ENCODE measurements at places on chromosomes 1 and 21. TPM values are rescaled to one million over a fixed set of nuclear protein-coding genes. Genes with fewer than 3 reads are reported as not detected.

TTC3 gene
- total RNA-seq: 270 TPM

GBP4 gene
- total RNA-seq: 14.2 TPM

DOP1B gene
- 11.7 TPM for total RNA-seq

PTPN7 gene
- not detected for total RNA-seq

OR2L8 gene
- not detected for total RNA-seq

TMPRSS3 gene
- not detected for total RNA-seq

AKR1A1 gene
- total RNA-seq: 158 TPM

AGT gene
- total RNA-seq: 0.32 TPM

TTC34 gene
- 0.43 TPM for total RNA-seq

CACNA1E gene
- not detected for total RNA-seq

LY9 gene
- total RNA-seq: not detected

TSPEAR gene
- not detected for total RNA-seq

COL6A1 gene
- 538 TPM for total RNA-seq

CD164L2 gene
- total RNA-seq: not detected

DCST2 gene
- total RNA-seq: not detected

CD46 gene
- 153 TPM for total RNA-seq

ARPC5 gene
- 288 TPM for total RNA-seq

TSSK3 gene
- 0.86 TPM for total RNA-seq

PROK1 gene
- not detected for total RNA-seq

USH2A gene
- total RNA-seq: under 0.01 TPM

TMEM82 gene
- total RNA-seq: not detected

RNU1-1 gene
- total RNA-seq: under 0.01 TPM
